Subcutaneous preadipocyte (primary cell): ENCODE measurements at places on chromosomes 13 and 19. TPM values are rescaled to one million over a fixed set of nuclear protein-coding genes. Genes with fewer than 3 reads are reported as not detected.

The PTPRH gene
- total RNA-seq: 5.3 and 11.4 TPM in 2 replicates

The ICAM1 gene
- total RNA-seq: 4.4 and 5.3 TPM in 2 replicates

The APOC1 gene
- total RNA-seq: 2.3 and 7.3 TPM in 2 replicates

The S1PR4 gene
- total RNA-seq: not detected in 2 replicates

The CD70 gene
- 0.59 and 1.5 TPM in 2 replicates for total RNA-seq

The KRTDAP gene
- not detected in 2 replicates for total RNA-seq

The ZNF578 gene
- total RNA-seq: 1.6 and 2.2 TPM in 2 replicates

The TEX101 gene
- not detected in 2 replicates for total RNA-seq

The IGFL4 gene
- not detected in 2 replicates for total RNA-seq
